Hippocampal formation (tissue), 2 donors: ENCODE measurements at places on chromosomes 6 and 20.

GRCh38 chr20:13337090-13337784 lies 116.2 kb downstream of the ISM1 start:
- no peak for DNase-seq

GRCh38 chr6:26043384-26044139 lies 43.7 kb upstream of the HFE start:
- peak; percentile 50 for DNase-seq

- DNase-seq: no peak
Observed at GRCh38 chr6:157954150-157955117, 27.2 kb upstream of the SYNJ2 start.

- DNase-seq: no peak
Observed at GRCh38 chr6:147166992-147167391, 37.2 kb upstream of the STXBP5 start.

DNA sequence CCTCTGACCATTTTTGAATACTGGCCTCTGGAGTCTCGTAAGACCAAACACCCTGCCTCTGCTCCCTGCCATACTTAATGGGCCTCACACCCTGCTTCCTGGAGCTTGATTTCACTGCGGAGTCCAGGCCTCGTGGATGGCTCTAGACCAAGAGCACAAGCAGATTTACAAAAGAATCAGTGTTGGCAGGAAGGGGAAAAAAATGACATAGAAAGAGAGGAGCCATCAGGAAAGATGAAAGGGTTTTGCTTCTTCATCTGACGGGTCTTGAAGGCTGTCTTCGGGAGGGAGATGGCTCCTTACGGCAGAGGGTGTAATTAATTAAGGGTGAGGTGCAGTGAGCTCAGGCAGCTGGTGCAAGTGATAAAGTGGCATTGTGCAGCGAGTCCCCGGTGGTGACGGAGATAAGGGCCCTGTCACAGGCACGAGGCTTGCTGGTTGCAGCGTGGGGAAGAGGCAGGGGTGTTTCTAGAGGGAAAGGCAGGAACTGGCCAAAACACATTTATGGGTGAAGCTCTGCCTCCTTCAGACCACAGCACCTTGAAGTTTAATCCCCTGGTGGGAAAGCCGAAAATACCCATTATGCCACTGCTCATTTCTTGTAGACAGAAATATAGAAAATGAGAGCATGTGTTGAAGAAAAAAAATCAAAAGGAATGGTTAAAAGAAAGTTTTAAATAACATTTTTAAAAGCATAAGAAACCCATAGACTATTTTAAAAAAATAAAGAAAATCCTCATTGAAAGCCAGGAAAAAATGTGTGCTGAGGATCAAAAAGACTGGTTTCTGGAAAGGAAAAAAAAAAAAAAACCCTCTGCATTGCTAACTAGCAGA lies 128.6 kb upstream of the LRFN2 start:
- DNase-seq: no peak
